ENCODE measurements at places on chromosomes 7 and 10.

DNA sequence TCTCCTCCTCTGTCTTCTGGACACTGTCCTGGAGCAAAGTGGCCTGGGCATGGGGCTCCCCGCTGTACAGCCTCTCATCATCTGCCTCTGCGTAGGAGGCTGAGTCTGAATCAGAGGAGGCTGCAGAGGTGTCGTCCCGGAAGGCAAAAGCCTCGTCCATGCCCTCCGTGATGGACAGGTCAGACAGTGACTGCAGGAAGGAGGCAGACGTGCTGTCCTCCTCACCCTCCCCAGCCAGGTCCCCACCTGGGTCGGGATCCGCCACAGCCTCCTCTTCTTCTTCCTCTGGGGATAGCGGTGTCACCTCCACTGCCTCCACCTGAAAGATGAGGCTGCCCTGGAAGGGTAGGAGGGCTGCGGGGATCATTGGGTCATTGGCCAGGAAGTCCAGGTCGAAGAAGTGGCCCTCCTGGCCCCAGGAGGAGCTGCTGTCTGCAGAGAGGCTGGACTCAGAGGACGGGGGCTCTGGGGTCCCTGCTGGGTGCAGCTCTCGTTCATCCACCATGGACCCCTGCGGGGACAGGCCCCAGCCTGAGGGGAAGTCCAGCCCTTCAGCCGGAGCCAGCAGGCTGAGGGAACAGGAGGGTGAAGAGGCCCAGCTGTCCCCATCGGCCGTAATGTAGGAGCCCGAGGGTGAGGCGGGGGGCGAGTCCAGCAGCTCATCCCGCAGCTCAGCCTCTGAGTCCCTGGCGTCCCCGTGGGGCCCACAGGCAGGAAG is 3.7 kb downstream of the NACAD start:
- DNase-seq = no peak

GRCh38 chr7:15885678-15886077 is 199.2 kb upstream of the MEOX2 start:
- DNase-seq = no peak

DNA sequence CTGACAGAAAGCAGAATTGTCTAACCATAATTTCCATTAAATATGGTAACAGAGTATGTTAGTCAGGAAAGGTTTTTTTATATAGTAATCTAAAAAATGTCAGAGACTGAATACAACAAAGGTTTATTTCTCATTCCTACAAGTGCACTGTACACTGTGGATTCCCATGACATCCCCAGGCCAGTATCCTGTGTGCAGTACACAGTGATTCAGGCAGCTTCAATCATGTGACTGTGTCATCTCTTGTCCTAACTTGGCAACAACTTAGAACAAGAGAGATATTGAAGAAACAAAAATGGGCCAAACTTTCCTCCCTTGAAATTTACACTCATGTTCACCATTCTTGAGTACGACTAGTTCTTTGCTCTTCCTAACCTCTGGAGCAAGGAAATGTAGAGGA is 189.8 kb upstream of the SEMA3A start:
- DNase-seq = no peak

- no peak for DNase-seq
Measured at GRCh38 chr7:158256091-158256816, 331.4 kb downstream of the PTPRN2 start.

- DNase-seq = no peak
Measured at GRCh38 chr7:26861050-26861449, 3.3 kb downstream of the SKAP2 start.

- no peak for DNase-seq
Measured at GRCh38 chr7:127251465-127252376, 1.0 kb downstream of the GRM8 start.

GRCh38 chr7:127978421-127978820 is 52.8 kb downstream of the LRRC4 start:
- DNase-seq = no peak

- no peak for DNase-seq
Measured at GRCh38 chr10:21813946-21814345, 189.6 kb downstream of the DNAJC1 start.

DNA sequence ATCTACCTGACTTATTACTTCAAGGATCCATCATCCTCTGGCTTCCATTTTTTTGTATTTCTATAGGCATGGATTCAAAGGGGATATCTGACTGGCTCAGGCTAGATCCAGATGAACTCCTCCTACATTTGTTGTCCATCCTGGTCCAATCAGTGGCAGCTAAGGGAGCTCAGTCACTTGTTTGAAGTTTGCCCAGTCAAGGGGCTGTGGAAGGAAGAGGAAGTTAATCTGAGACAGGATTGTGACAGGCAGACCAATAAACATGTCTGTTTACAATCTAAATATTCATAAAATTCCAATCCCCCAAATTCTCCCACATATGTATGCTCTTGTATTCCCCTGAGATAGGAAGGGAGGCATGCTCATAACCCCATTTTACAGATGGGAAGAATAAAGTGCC is 48.7 kb downstream of the CAV1 start:
- no peak for DNase-seq

DNA sequence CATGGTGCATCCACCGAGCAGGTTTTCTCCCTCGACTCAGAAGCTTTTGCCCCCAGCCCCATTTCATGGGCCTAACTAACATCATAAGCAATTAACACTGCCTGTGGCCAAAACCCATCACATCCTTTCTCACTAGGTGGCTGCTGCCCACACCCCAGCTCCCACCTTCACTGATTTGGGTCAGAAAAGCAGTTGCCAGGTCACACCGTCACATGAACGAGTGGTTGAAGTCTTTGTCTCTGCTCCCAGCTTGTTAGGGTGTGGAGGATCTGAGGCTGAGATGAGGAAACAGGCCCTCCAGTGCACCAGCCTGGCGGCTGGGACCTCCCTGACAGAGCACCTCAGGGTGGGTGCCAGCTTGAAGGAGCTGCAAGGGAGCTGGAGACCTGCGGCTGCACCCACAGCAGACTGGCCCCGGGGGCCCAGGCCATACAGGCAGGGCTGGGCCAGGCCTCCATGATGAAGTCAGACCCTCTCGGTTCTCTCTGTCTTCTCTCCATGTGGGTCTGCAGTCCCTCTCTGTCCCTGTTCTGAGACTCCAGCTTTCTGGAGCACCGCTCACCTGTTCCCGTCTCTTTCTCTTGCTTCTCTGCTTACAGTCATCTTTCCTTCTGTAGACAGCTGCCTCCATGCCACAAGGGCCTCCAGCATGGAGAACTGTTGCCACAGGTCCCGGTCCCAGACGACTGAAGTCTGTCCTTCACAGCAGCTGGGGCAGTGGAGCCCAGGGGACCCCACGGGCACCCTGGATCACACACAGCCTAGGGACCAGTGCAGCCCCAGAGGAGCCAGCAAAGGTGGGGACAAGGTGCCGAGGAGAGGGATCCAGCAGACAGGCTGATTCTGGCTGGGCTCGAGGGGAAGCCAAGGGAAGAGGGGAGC is 13.8 kb upstream of the INPP5A start:
- no peak for DNase-seq

GRCh38 chr10:26214551-26215395 is 1.8 kb upstream of the GAD2 start:
- no peak for DNase-seq

DNA sequence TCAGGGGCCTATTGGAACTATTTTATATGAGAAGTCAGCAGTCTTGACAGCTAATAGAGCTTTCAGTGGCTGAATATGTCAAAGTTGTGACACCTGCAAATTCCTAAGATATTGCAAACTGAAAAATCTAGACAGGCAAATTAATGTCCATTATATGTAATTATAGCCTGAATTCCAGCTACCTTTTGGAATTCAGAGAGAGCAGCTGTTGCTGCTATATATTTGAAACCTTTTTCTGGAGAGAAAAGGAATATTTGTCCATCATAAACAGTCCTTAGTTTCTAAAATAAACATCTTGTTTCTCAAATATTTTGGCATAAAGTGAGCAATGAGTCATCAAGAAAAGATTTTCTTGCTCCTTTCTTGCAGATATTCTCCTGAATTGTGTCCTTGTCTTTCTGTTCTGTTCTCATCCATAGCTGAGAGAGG is 408.9 kb upstream of the SEMA3D start:
- no peak for DNase-seq

DNA sequence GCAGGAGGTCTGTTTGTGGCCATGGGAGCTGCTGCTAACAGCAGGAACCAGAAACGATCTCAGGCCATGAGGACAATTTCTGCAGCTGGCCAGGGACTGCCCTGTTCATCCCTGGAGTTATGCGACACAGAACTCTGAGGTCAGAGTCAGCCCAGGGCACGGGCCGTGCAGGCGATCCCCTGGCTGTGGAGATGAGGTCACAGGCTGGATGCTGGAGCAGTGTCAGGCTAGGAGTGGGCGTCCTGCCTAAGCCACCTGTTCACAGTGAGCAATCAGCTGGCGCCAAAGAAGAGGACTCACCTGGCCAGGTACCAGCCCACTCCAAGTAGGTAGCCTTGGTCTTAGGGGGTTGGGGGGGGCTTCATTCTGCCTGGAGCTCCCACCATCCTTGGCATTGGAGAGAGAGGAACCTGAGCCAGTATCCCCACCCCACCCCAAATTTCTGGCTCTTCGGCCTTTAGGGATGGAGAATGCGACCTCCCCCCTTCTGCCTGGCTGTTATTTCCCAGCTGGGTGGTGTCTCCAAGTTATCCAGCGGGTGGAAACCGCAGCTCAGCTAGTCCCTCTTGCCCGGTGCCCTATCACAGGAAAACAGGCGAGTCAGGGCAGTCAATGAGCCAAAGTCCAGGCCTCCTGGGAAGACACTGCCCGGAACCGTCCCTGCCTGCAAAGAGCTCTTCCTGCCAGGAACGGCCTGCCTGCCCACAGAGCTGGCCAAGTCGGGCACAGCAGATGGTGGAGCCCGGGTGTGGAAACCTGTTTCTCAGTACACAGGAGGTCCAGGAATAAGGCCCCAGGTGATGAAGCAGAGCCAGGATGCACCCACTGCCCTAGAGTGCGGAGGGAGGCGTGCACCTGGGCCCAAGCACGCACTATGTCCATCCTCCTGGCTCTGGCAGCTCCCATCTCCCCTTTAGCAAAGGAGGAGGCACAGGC is 1.8 kb upstream of the TTYH3 start:
- DNase-seq = no peak

GRCh38 chr7:151168003-151168786 is 701 bp upstream of the GBX1 start:
- peak; percentile 33 for DNase-seq

GRCh38 chr7:44119829-44120380 is 3.4 kb downstream of the POLD2 start:
- no peak for DNase-seq

DNA sequence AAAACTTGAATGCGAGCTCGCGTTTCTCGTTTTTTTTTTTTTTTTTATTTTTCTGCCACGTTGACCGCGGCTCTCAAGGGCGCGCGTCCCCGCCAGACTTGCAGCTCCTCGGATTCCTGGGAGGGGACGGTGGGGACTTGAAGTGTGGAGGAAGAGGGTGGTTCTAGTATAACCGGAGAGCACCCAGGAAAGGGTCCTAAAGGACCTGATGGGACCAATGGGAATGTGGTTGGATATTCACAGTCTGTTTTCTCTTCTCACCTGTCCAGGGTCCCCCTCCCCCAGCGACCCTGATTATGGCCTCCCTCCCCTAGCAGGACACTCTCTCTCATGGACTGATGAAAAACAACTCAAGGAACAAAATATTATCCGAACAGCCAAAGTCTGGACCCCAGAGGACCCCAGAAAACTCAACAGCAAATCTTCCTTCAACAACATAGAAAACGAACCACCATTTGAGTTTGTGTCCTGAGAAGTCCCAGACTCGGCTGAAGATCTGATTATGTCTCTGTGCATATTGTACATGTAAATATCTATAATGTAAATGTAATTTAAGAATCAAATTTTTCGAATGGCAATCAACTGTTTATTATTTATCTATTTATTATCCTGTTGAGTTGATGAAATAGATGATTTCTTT is 1.4 kb downstream of the PTF1A start:
- no peak for DNase-seq

DNA sequence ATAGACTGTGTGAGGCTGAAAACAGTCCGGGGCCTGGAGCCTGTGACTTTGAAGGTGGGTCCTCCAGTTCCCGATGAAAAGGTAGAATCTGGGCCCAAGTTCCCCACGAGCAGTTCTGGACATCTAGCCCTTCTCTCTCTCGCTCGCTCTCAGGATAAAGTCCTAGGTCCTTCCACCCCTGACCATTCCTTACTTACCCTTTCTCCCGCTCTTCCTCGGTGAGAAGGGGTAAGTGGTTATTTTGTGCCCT is 713 bp downstream of the IMMP2L start:
- no peak for DNase-seq

- no peak for DNase-seq
Measured at GRCh38 chr7:121872831-121873288, at the start of gene PTPRZ1. Gene PTPRZ1, plus strand, starts transcription at chr7:121873161. Its CDS starts 339 bp downstream, at chr7:121873500.

DNA sequence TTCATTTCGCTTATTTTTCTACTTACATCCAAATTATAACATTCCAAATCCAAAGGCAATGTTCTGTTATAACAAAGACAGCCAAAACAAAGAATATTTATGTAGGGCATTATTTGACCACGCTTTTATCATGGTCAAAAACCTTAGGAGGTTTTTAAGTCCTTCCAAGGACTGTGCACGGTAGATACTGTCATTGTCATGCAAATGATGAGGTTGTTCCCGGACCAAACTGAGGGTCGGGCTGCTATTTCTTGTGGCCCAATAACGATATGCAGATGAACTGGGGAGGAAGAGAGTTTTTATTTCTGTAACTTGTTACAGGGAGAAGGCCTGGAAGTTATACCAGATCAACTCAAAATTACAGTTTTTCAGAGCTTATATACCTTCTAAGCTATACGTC is 56.6 kb upstream of the STEAP4 start:
- no peak for DNase-seq

DNA sequence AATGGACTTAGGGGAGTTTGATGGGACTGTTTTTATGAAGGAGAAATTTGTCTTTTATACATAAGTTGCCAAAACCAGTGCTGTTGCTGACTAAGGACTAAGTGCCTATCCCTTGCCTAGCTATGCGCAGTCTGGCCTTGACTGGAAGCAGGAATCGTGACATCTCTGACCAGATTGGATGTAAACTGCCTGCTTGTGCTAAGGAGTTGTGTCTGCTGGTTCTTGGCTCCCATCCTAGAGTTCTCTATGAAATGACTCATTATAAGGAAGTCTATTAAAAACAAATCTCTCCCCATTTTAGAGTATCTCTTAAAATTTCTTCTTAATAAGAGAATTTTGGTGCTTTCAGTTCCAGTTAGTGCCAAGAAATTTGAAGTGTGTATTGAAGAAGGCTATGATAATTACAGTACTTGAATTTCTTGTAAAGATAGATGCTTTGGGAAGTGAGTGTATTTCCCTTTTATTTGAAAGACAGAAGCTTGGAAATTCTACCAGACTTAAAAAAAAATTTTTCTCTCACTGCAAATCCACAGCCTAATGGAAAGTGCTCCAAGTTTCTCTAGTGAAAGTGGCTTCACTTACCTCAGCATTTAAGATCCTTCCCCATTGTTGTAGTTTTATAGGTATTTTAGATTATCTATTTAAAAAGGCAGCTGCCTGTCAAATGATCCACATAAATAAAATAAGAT is 77.6 kb downstream of the BICC1 start:
- no peak for DNase-seq

- no peak for DNase-seq
Measured at GRCh38 chr10:25768167-25768566, 165.9 kb upstream of the MYO3A start.

- no peak for DNase-seq
Measured at GRCh38 chr7:98276241-98276761, 5.2 kb upstream of the BRI3 start.
